ENCODE measurements at places on chromosomes 2 and 18. TPM values are rescaled to one million over a fixed set of nuclear protein-coding genes. Genes with fewer than 3 reads are reported as not detected.

Gene CPS1
- 19.2 TPM for total RNA-seq

GRCh38 chr2:74078466-74078865, 69.2 kb downstream of the BOLA3 start:
- DNase-seq = no peak

DNA sequence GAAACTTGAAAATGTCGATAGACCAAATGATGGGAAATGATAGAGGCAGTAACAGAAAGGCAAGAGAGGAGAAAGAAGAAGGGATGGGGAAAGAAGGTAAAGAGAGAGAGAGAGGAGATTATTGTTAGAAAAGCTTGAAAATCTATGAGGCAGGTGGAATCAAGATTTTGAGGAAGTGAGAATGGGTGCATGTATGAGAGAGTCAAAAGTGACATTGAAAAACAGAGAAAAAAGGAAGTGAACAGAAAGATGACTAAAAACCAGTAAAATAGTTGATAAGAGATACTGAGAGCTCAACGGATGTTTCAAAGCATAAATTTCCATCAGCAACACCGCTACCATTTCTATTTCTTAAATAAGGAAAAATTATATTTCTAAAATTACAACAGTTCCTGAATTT, 327.4 kb upstream of the CWC22 start:
- DNase-seq = no peak

Gene ALK
- total RNA-seq = not detected

Gene GCG
- total RNA-seq = not detected

All from foreskin keratinocyte (primary cell).